ENCODE measurements at places on chromosomes 1 and 21. TPM values are rescaled to one million over a fixed set of nuclear protein-coding genes. Genes with fewer than 3 reads are reported as not detected.

- no peak for DNase-seq
Measured at GRCh38 chr1:10708757-10709156, 87.7 kb downstream of the CASZ1 start.

The OR2T3 gene
- total RNA-seq: not detected

DNA sequence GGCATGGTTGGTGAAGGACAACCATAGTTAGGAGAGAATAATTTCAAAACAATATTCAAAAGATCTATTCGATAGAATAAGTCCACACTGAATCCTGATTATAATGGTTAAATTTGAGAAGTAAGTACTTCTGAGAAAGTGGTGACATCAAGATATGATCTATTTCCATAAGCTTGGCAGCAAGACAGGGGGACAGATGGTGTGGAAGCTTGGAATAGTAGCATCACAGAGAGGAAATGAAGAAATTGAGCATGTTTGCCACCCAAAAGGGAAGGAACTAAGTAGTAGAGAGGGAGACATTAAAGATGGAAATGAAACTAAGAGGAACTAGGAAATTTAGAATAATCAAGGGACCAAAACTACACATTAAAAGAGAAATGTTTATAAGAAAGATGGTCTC, 94.5 kb downstream of the OLFM3 start:
- no peak for DNase-seq

DNA sequence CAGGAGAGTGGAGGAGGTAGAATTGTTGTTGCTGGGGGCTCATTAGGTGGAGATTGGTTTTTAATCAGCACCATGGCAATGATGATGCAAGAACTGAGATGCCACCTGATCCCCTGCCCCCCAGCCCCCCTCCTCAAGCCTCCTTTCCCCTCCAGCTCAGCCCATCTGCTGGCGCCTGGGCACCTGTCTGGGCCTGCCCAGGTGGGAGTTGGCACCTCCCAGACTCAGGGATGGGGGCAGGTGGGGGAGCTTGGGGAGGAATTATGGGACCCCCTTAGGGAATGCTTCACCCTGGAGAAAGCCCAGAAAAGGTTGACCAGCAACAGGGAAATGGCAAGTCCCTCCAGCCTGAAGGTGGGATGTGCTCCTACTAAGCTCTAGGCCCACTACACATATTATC, 1.5 kb upstream of the NHLH1 start:
- no peak for DNase-seq

The TAF5L gene
- total RNA-seq: 23.8 TPM

DNA sequence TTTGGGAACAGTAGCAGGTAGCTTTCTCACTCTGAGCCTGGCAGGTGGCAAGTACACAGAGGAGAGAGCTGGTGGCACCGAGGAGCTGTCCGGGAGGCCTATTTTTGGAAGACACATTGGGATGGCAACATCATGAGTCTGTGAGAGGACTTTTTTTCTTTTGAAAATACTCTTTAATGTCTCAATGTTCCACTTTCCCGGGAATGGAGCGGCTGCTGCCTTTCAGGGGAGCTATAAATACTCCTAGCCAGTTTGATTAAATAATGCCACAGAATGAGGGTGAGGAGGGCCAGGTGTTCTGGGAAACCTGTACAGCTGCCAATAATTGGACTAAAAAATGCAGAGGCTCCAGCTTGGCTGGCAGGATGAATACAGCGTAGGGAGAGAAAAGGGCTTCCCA, 93.3 kb upstream of the COG2 start:
- no peak for DNase-seq

GRCh38 chr1:194466706-194467105, 1280.3 kb upstream of the B3GALT2 start:
- DNase-seq: no peak

GRCh38 chr1:112557385-112557784, 48.6 kb downstream of the WNT2B start:
- DNase-seq: no peak

The VHLL gene
- 0.28 TPM for total RNA-seq

DNA sequence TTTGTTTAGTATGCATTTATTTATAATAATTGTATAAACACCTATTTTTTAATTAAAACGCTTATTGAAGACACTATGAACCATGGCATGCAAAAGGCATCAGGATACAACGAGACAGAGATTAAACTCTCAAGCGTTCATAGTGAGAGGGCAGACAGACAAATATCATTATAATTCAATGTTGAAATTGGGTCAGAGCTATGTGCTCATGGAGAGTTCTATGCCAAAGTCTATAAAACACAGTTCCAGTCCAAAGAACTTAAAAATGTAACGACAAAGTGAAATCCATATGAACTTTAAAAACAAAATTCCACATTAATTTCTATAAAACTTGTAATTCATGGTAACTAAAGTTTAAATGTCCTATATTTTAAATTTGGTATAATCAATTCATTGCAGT, 724.0 kb downstream of the LTN1 start:
- DNase-seq: no peak

- no peak for DNase-seq
Measured at GRCh38 chr21:30234643-30235042, 18.7 kb upstream of the CLDN8 start.

DNA sequence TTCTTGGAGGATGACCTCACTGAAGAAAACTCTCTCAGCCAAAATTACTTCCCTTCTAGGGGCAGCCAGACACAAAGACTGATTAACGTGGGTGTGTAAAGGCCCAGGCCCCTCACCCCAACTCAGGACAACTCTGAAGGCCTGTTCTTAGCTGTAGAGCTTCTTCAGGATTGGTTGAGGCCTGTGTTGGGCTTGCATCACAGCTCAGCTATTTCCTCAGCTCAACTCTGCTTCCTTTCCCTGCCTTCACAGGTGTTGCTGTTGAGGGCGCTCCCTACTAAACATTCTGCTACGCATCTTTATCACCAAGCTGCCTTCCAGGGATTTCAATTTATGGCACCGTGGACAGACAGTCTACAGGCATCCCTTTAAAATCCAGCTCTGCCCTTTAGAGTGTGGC, 36.8 kb downstream of the MAB21L3 start:
- no peak for DNase-seq

The COL24A1 gene
- 0.08 TPM for total RNA-seq

The MAP10 gene
- total RNA-seq: 1.5 TPM

- no peak for DNase-seq
Measured at GRCh38 chr1:65440322-65440900, 19.9 kb downstream of the LEPR start.

The LCE2A gene
- not detected for total RNA-seq

The KRTAP19-1 gene
- not detected for total RNA-seq

GRCh38 chr1:81420760-81421159, 380.0 kb upstream of the ADGRL2 start:
- DNase-seq: no peak

The L1TD1 gene
- 0.18 TPM for total RNA-seq

DNA sequence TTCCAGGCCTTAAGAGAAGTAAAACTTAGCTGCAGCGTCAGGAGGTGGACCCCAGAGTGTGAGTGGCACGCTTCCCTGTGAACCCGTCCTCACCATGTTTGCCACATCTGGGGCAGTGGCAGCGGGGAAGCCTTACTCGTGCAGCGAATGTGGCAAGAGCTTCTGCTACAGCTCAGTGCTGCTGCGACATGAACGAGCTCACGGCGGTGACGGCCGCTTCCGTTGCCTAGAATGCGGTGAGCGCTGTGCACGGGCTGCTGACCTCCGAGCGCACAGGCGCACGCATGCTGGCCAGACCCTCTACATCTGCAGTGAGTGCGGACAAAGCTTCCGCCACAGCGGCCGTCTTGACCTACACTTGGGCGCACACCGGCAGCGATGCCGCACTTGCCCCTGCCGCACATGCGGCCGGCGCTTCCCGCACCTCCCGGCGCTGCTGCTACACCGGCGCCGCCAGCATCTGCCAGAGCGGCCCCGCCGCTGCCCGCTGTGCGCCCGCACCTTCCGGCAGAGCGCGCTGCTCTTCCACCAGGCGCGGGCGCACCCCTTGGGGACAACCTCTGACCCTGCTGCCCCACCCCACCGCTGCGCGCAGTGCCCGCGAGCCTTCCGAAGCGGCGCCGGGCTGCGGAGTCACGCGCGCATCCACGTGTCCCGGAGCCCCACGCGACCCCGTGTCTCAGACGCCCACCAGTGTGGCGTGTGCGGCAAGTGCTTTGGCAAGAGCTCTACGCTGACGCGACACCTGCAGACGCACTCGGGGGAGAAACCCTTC, 9.3 kb downstream of the ZNF672 start:
- no peak for DNase-seq

DNA sequence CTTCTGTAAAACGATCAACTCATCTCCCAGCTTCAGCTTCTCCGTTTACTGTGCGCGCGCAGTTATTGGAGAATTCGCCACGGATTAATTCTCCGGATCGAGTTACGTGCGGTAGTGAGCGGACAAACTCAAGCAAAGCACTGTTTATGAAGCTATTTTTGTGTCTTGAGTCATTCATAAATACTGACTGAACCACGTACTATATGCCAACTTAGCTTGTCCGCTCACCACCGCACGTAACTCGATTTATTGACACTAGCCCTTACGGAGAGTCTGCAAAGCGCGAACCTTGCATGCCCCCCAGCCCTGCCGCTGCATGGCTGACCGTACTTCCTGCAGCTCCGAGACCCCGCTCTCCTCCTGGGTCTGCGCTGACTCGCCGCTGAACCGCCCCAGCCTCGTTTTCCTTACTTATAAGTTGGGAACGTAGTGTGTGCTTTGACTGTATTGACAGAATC, 773 bp downstream of the CHD1L start:
- no peak for DNase-seq

- DNase-seq: no peak
Measured at GRCh38 chr1:25616095-25616986, at the start of gene MAN1C1. Gene MAN1C1, plus strand, starts transcription at chr1:25616791. Its CDS starts 1,007 bp downstream, at chr1:25617798.

- no peak for DNase-seq
Measured at GRCh38 chr1:40257313-40257687, 736 bp upstream of the ZMPSTE24 start.

The KIAA0319L gene
- 60.0 TPM for total RNA-seq

- no peak for DNase-seq
Measured at GRCh38 chr1:39205102-39205780, 746 bp downstream of the MACF1 start.

The KCNC4 gene
- 15.4 TPM for total RNA-seq

The LCE1F gene
- total RNA-seq: not detected

GRCh38 chr1:228143480-228144192, 3.6 kb downstream of the GUK1 start:
- no peak for DNase-seq

GRCh38 chr1:52423771-52424170, 19.4 kb downstream of the PRPF38A start:
- no peak for DNase-seq

DNA sequence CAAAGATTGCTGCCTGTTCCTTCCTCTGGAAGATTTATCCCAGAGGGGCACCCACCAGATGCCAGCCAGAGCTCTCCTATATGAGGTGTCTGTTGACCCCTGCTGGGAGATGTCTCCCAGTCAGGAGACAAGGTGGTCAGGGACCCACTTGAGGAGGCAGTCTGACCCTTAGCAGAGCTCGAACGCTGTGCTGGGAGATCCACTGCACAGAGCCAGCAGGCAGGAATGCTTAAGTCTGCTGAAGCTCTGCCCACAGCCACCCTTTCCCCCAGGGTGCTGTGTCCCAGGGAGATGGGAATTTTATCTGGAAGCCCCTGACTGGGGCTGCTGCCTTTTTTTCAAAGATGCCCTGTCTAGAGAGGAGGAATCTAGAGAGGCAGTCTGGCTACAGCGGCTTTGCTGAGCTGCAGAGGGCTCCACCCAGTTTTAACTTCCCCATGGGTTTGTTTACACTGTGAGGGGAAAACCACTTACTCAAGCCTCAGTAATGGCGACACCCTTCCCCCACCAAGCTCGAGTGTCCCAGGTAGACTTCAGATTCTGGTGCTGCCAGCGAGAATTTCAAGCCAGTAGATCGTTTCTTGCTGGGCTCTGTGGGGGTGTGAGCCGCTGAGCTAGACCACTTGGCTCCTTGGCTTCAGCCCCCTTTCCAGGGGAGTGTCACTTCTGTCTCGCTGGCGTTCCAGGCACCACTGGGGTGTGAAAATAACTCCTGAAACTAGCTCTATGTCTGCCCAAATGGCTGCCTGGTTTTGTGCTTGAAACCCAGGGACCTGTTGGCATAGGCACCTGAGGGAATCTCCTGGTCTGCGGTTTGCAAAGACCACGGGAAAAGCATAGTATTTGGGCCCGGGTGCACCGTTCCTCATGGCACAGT, 51.1 kb upstream of the PDC start:
- no peak for DNase-seq

GRCh38 chr1:1432951-1433803, 2.3 kb upstream of the VWA1 start:
- DNase-seq: no peak

DNA sequence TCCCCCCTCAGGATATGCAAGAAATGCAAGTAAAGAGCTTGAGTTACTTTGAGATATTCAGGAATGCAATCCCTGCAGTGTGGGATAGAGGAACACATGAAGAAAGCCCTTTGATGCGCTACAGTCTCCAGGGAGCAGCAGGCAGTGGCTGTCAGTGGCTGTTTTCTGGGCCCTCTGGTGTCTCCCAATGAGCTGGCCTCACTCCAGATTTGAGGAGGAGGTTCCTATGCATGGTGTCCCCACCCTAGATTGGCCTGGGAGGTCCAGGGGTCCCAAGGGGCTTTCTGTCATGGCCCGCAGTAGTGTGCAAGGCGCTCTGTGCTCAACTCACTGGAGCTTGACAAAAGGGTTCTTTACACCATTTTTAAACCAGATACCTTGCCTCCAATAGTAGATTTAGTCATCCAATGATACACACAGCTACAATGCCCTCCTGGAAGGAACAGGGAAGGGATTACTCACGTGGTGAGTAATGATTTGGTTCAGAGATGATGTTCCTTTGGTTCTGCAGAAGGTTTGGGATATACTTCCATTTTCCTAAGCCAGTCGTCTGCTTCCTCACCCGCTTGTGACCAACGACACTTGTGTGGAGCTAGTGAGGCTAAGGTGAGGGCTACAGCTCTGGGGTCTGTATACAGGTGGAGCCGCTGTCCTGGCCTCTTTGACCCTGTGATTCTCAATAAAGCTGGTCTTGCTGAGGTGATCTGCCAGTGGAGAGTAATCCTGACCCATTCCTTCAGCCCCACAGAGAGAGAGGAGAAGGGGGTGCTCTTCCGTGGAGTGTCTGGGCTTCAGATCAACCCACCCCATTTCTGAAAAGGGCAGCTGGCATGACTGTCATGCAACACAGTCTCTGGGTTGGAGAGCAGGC, 6.6 kb downstream of the BATF3 start:
- no peak for DNase-seq

The WDR64 gene
- total RNA-seq: not detected

DNA sequence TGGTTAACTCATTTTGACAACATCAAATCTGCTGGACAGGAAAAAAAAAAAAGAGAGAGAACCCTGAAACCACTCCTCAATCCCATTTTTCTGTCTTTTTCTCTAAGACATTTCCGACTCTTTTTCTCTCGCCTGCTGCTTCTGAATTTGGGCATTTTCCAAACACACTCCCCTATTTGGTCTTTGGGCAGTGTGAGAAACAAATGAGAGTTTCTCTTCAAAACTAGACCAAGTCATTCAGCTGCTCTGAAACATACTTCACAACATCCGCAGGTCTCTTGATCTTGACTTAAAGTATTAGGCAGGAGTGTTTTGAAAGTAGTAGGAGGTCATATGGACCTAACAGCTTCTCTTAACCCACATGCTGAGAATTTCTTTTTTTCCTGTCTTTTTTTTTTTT, 364.8 kb upstream of the ESRRG start:
- no peak for DNase-seq

GRCh38 chr1:209727785-209728184, 23.1 kb downstream of the HSD11B1 start:
- DNase-seq: no peak
